ENCODE measurements at places on chromosomes 6 and 20.

DNA sequence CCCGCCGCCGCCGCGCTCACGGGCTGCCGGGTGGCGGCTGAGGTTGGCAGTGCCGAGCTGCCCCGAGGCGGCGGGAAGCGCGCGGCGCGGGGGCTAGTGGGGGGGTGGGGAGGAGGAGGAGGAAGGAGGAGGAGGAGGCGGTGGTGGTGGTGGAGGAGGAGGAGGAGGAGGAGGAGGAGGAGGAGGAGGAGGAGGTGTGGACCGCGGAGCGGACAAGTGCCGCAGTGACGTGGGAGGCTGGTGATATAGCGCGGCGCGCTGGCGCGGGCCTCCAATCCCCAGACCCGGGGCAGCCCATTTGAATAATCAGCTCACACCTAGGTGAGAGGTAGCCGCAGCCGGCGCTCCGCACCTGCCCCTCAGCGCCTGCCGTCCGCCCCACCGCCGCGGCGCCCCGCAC is at the start of gene FOXA2:
FOXA2 (minus strand) TSS at position 51 of the 400 bp plus-strand sequence. CDS start 294 bp downstream, outside the sequence.
- no peak for DNase-seq

- DNase-seq: peak; percentile 95
Measured at GRCh38 chr6:137873273-137873762, 6.3 kb downstream of the TNFAIP3 start.

DNA sequence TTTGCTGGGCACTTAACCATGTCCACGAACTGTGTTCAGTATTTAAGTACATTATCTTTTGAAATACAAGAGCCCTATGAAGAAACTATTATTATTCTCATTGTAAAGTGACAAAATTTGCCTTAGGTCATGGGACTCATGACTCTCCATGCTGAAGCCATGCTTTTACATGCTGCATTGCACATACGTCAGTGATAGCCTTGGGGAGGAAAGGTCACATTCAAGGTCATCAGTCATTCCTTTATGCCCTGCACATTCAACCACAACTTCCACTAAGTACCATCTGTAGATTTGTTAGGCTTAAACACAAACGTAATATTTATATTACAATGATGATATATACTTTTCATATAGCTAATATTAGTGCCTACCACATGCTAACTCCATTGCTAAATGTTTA is 292.7 kb downstream of the TBC1D7 start:
- DNase-seq: no peak

- no peak for DNase-seq
Measured at GRCh38 chr6:110400208-110400607, 15.2 kb downstream of the DDO start.

DNA sequence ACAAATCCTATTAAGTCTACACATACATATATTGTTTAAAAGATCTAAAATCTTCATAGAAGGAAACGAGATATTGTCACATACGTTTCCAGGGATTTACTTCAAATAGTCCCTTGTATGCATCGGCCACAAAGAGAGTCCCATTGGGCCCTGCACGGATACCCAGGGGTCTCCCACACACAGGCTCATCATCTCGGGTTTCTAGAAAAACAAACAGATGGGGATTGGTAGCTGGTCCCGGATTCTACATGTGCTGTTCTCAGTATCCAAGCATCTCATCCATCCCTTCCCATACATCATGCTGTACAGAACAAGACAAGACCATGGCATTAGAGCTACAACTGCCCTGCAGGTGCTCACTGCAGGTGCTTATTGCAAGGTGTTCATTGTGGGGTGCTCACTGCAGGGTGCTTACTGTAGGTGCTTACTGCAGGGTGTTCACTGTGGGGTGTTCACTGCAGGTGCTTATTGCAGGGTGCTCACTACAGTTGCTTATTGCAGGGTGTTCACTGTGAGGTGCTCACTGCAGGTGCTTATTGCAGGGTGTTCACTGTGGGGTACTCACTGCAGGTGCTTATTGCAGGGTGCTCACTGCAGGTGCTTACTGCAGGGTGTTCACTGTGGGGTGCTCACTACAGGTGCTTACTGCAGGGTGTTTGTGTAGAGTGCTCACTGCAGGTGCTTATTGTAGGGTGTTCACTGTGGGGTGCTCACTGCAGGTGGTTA is 21.0 kb downstream of the APMAP start:
- no peak for DNase-seq

GRCh38 chr6:136410201-136411024 is 120.8 kb upstream of the BCLAF1 start:
- DNase-seq: no peak

DNA sequence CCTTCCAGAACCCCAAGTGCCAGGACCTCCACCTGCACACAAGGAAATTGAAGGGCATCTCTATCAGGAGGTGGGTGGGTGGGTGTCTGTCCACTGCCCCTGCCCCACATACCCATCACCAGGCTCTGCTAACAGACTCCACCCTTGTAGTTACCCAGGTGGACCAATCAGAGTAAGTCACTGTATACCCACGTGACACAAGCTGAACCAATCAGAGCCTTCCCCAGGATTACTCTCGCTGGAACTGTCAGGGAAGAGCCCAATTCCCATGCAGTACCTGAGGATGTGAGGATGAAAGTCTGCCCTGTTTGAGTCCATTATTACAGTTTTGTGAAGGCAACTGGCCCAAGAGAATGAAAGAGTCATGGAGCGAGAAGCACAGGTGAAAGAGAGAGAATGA is 4.2 kb downstream of the OCSTAMP start:
- no peak for DNase-seq

- DNase-seq: no peak
Measured at GRCh38 chr6:100465701-100466409, 1.1 kb upstream of the SIM1 start.

GRCh38 chr6:72217626-72218025 is 331.3 kb downstream of the RIMS1 start:
- no peak for DNase-seq

DNA sequence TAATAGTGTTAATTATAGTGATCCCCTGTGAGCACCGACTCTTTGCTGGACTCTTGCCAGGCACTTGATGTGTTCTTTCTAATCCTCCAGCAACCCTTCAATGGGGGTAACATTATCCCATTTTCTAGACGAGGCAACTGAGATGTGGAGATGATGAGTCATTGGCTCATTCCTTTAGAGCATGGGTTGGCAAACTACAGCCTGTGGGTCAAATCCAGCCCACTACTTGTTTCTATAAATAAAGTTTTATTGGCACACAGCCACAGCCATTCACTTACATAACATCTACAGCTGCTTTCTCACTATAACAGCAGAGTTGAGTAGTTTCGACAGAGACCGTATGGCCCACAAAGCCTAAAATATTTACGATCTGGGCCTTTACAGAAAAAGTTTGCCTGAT is 249.5 kb upstream of the KCNG1 start:
- peak; percentile 63 for DNase-seq

GRCh38 chr6:152458648-152459644 is 178.2 kb downstream of the SYNE1 start:
- peak; percentile 49 for DNase-seq

DNA sequence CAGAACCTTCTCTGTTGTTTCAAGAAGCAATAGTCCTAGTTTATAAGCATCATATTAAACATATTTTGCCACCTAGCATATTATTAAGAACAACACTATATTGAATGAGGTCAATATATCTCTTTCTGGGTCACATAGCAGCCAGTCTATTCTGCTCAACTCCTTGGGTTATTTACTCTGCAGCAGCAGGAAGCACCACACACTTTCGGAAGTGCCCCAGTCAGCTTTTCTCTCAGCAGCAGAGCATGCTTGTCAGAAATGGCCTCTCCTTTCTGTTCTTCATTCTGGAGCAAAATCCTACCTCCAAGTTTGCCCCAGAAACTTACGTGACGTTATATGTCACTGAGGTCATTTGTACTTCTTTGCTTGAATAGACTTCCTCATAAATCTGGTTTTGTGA is 22.7 kb downstream of the CFAP206 start:
- DNase-seq: no peak

DNA sequence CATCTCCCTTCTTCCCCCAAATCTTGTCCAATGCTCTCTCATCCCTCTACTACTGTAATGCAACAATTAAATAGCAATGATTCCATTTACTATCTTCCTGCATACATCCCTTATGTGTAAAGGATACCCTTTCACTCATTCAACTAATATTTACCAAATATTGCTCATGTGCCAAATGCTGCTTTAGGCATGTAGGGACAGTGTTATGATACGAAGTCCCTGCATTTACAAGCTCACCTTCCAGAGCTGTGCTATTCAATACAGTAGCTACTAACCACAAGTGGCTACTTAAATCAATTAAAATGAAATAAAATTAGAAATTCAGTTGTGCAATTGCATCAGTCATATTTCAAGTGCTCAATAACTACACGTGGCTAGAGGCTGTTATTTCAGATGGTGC is 41.1 kb downstream of the GMDS start:
- DNase-seq: no peak

DNA sequence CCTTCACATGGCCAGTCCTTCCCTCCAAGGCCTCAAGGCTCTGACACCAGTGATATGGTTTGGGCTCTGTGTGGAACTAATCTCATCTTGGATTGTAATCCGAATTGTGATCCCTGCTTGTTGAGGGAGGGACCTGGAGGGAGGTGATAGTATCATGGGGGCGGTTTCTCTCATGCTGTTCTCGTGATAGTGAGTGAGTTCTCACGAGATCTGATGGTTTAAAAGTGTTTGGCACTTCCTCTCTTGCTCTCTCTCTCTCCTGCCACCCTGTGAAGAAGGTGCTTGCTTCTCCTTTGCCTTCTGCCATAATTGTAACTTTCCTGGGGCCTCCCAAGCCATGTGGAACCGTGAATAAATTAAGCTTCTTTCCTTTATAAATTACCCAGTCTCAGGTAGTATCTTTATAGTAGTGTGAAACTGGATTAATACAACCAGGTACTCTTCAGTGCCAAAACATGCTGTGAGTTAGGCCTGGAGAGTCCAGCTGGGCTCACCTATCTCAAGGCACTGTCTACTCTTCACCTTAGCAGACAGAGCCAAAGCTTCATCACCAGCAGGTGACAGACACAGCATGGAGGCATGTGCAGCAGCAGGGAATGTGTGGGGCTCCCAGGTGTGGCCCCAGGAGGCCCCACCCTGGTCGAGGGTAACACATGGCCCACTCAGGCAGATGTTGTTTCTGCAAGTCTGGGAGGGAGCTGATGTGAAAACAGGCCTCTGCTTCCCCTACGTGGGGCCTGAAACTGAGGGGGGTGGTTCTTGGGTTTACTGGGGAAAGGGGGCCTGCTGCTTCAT is 97.5 kb upstream of the CDYL start:
- DNase-seq: no peak

- no peak for DNase-seq
Measured at GRCh38 chr6:11044712-11045167, 635 bp upstream of the ELOVL2 start.

- no peak for DNase-seq
Measured at GRCh38 chr6:37539171-37540028, 39.7 kb upstream of the CCDC167 start.

GRCh38 chr6:72386324-72386723 is 235.5 kb upstream of the KCNQ5 start:
- peak; percentile 48 for DNase-seq

DNA sequence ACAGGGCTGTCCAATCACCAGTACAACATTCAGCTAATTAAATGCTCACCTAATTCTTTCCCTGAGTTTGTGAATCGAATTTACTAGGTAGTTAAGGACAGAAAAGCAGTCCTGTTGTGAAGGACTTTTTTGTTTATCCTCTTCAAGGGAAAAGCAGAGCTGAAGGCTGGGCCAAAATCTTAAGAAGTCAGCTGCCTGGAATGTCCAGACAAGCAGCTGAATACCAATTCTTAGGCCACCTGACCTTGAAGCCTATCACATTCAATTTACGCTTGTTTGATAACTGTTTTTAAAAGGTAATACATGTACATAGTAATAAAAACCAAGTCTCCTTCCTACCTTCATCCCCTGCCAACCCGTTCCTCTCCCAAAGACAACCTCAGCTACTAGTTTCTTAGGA is 56.4 kb downstream of the UQCC1 start:
- DNase-seq: peak; percentile 76

DNA sequence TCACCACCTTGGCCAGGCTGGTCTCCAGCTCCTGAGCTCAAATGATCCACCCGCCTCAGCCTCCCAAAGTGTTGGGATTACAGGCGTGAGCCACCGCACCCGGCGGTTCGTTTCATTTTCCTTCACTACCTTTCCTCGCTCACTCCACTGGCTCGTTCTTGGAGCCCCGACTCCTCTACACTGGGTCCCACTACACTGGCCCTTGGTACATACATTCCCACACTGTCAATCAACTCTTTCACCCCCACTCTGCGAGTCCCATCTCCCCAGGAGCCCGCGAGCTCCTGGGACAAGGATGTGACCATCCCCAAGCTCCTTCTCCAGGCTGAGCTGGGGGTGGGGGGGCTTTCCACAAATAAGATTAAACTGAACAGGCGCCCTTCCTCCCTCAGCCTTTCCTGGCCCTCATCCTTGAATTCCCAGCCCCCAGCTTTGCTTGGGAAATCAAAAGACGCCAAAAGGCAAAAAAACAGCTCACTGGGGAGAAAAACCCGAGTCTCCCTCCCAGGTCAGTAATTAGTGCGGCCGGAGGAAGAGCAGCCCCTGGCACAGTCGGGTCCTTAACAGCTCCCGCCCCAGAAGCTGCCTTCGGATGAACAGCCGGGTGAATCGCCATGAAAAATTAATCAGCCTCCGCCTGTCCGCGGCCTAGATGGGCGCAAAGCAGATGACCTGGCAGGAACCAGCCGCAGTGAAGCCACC is 42.8 kb upstream of the LY86 start:
- no peak for DNase-seq

DNA sequence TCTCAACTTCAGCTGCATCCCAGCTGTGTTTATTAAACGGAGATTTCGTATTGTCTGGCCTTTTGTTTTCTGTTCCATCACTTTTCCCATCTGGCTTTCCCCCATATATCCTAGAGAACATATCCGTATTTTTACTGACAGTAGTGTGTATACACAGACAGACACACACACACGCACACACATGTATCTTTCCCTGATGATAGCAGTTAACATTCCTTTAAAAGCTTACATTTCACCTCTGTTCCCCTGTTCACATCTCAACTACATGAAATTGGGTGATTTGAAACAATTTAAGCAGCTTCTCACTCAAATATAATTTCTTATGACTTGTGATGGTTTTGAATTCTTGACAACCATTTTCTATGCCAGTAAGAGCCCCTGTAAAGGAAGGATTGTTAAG is 207.1 kb upstream of the CEP162 start:
- no peak for DNase-seq

DNA sequence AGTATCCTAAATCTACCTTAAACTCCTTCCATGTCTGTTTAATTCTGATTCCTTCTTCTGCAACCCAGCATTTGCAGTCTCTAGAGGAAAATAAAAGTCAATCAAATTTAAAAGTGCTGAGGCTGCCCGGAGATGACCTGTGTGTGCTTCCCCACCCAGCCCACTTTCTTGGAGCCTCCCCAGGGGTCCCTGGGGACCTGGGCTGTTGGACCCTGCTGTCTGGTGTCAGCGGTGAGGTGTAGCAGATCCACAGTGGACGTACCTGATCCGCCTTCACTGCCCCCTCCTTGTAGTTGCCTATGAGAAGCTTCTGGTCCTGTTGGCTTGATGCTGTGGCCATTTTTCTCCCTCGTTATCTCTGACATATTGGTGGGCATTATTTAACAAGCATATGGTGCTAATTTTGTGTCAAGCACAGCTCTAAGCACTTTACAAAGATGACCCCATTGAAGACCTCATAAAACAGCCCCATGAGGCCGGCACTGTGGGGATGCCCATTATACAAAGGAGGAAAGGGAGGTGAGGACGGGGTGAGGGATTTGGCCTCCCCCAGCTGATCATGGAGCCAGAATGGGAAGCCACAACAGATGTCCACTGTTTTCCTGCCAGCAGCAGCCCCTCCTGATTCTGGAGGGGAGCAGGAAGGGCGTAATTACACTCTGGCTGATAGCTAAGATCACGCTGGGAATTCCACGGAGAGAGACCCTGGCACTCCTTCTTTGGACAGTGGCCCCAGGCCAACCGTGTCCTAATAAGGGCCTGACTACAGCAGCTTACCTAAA is 628.2 kb downstream of the CDH26 start:
- DNase-seq: no peak

All from iris pigment epithelial cell (primary cell).